ENCODE measurements at places on chromosomes 6 and 20.
A peak's percentile ranks its signal among the peaks of the same experiment; 100 is the strongest.

DNA sequence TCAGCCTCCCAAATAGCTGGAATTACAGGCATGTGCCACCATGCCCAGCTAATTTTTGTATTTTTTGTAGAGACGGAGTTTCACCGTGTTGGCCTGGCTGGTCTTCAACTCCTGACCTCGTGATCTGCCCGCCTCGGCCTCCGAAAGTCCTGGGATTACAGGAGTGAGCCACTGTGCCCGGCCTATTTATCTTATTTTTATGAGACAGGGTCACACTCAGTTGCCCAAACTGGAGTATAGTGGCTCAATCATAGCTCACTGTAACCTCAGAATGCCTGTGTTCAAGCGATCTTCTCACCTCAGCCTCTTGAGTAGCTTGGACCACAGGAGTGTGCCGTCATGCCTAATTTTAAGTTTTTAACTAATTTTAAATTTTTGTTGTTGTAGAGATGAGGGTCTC, 114.4 kb downstream of the JARID2 start:
- no peak for DNase-seq

- no peak for DNase-seq
Measured at GRCh38 chr20:49245921-49246740, 26.9 kb downstream of the DDX27 start.

DNA sequence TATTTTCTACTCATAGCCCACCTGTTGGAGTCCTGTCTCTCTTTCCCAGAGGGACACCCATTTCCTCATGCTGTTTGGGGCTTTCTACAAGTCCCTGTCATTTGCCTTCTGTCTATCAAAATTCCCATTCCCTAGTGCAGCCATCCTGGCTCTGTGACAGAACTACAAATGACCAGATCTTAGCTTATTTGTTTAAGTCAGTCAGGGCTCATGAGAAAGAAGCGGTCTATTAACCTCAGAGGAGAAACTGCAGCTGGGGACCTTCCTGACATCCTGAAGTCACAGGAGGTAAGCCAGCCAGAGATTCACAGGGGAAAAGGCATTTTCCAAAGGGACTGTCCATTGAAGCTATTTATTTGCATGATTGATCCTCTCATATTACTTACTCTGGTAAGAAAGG, 1.7 kb upstream of the COL9A1 start:
- DNase-seq, result no peak

- no peak for DNase-seq
Measured at GRCh38 chr20:32164984-32165735, 42.4 kb downstream of the PLAGL2 start.

DNA sequence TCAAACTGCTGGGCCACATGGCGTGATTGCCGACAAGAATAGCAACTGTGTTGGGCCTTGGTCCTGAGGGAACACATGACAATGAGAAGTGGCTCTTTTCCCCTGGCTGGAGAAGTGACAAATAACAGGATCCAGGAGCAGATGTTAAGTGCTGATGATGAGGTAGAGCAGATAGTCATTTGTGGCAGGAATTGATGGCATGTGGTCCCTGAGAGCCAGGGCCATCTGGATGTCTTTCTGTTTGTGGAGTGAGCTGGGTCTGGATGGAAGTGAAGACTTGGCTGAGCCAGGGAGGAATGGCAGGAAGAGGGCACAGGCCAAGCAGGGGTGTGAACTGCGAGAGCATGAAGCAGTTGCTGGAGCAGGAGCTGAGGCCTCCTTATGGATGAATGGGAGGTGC, 67.8 kb downstream of the SCAND1 start:
- no peak for DNase-seq

DNA sequence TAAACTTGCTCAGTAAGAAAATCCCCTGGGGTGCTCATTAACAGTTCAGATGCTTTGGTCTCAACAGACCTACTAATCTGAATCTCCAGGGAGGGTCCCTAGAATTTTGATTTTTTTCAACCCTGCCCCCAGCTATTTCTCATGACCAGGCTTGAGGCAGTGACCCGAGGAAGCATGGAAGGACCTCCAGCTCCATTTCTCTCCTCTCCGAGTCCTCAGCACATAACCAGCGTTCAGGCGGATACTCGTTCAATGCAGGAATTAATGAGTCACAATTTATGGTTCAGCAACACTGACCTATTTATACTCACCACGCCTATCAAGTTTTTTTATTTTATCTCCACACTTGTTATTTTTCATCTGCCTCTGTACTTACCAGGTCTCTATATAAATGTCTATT, 369.2 kb upstream of the CDH4 start:
- no peak for DNase-seq

GRCh38 chr6:38370653-38371601, 268.8 kb downstream of the BTBD9 start:
- DNase-seq, result no peak

- peak; percentile 40 for DNase-seq
Measured at GRCh38 chr6:33633462-33634158, 12.5 kb downstream of the ITPR3 start.

- DNase-seq, result no peak
Measured at GRCh38 chr6:43491750-43492661, 14.6 kb downstream of the TJAP1 start.

DNA sequence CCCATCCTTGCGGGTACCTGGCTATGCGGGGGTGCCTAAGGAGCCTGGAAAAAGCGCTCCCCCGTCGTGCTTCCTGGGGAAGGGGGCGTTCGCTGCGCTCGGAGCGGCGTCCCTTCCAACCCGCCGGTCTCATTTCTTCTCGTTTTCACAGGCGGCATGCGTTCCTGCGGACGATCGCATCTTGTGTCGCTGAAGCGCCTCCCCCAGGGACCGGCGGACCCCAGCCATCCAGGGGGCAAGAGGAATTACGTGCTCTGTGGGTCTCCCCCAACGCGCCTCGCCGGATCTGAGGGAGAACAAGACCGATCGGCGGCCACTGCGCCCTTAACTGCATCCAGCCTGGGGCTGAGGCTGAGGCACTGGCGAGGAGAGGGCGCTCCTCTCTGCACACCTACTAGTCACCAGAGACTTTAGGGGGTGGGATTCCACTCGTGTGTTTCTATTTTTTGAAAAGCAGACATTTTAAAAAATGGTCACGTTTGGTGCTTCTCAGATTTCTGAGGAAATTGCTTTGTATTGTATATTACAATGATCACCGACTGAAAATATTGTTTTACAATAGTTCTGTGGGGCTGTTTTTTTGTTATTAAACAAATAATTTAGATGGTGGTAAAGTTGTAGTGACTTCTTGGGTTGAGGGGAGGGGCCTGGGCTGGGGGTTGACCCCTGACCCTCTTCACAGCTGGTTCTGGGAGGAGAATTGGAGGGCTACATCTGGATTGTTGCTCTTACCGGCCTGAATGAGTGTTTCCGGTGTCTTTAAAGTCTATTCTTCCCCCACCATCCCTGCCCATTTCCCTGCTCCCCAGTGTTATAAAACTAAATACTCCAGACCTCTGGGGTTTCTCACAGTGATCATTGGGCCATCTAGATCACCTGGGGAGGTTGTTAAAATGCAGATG, 1.1 kb downstream of the ID1 start:
- DNase-seq, result no peak

DNA sequence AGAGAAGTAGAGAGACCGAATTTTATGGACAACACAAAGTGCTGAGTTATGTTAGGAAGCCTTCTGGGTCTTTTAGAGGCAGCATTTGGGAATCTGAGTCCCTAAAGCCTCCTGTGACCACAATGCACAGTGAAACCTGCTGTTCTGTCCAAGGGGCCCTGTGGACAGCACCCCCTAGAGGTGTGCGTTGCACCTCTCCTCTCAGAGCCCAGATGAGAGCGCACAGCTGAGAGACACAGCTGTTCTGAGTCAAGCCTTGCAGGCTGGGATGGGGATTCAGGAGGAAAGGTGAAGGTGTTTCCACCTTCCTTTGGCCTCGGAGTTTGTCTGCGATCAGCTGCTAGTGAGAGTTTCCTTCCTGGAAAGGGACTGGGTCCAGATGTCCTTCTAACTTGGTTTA, 13.0 kb downstream of the PCK1 start:
- no peak for DNase-seq

- no peak for DNase-seq
Measured at GRCh38 chr6:28425944-28426541, 17.2 kb downstream of the ZSCAN23 start.

GRCh38 chr6:155187994-155188706, 75.7 kb upstream of the CLDN20 start:
- no peak for DNase-seq

DNA sequence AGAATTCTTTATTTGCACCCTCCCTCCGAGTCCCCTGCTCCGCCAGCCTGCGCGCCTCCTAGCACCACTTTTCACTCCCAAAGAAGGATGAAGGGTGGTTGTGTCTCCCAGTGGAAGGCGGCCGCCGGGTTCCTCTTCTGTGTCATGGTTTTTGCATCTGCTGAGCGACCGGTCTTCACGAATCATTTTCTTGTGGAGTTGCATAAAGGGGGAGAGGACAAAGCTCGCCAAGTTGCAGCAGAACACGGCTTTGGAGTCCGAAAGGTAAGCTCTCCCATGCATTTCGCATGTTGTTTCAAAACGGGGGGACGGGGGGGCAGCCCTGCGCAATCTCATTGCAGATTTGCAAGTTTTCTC, 357 bp downstream of the PCSK2 start:
- no peak for DNase-seq

DNA sequence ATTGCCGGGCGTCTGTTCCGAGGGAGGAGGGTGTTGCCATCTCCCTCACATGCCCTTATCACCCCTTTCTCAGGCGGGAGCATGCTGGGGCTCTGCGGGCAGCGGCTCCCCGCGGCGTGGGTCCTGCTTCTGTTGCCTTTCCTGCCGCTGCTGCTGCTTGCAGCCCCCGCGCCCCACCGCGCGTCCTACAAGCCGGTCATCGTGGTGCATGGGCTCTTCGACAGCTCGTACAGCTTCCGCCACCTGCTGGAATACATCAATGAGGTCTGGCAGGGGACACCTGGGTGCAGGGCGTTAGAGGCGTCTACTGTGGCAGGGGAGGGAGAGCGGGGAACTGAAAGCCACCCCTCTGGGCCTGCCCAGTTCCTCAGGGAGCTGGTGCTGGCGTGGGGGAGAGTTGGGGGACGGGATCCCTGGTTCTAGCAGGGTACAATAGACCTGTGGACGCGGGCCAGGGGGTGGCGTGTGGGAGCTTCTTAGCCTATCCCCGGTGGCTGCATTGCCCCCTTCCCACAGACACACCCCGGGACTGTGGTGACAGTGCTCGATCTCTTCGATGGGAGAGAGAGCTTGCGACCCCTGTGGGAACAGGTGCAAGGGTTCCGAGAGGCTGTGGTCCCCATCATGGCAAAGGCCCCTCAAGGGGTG, 697 bp downstream of the PPT2 start:
- peak; percentile 32 for DNase-seq

DNA sequence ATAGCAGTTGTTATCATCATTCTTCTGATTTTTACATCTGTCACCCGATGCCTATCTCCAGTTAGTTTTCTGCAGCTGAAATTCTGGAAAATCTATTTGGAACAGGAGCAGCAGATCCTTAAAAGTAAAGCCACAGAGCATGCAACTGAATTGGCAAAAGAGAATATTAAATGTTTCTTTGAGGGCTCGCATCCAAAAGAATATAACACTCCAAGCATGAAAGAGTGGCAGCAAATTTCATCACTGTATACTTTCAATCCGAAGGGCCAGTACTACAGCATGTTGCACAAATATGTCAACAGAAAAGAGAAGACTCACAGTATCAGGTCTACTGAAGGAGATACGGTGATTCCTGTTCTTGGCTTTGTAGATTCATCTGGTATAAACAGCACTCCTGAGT, 2.1 kb downstream of the CALHM6 start:
- DNase-seq, result no peak

- no peak for DNase-seq
Measured at GRCh38 chr6:136347847-136348246, 58.2 kb upstream of the BCLAF1 start.

GRCh38 chr20:10705801-10706459, 32.1 kb upstream of the JAG1 start:
- no peak for DNase-seq

DNA sequence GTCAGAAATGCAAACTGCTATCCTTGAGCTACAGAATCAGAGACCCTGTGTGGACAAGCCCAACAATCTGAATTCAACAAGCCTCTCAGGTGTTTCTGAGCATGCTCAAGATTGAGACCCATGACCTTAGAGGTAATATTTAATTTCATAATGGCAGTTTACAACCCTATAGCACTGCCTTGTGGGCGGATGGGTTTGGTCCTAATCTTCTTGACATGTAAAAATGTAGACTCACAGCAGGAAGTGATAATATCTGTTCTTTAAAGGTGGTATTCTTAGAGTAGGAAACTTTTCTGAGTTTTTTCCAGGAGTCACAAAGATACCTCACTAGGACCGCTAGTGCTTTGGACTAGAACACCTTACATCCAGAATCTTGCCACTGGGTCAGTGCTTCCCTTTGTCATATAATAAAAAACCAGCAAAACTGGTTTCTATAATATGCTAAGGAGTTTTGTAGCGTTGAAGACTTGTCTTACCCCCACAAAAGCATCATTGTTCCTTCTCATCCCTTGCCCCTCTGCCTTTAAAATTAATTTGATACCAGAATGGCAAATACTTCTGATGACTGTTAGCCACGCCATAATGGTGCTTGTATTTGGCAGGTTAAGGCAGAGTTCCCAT, 52.6 kb downstream of the E2F3 start:
- peak; percentile 3 for DNase-seq

GRCh38 chr6:22026164-22026678, 270.6 kb downstream of the PRL start:
- no peak for DNase-seq

DNA sequence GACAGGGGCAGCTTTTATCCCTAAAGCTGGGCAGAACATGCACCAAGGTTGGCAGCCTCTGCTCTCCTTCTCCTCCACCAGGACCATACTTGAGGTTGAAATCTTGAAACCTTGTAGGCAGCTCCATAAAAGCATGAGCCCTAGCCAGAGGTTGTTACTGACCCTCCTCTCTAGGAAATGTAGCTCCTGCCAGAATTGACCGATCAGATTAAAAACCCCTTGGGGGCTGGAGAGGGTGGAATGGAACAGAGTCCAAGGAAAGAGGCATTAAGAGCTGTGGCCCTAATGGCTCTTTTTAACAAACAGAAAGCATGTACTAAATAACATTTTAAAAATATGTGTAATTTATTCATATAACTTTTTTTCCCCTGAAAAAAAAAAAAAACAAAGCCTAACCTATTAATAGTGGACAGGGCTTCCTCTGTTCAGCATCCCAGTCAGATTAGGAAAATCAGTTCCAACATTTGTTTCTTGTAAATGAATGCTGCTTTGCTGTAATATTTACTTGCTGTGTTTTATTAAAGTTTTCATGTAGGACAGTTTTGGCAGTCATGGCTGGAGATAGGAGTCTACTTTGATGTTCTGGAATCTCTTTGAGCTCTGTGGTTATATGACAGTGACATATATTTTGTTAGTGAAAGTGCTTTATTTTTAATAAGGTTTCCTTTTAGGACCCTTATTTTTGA, 41.3 kb downstream of the MTHFD1L start:
- DNase-seq, result no peak

GRCh38 chr6:90941885-90942284, 355.0 kb upstream of the MAP3K7 start:
- no peak for DNase-seq

GRCh38 chr20:47727170-47727880, 58.0 kb downstream of the SULF2 start:
- peak; percentile 31 for DNase-seq

Measured in stimulated activated CD4-positive, alpha-beta T cell treated with anti-CD3 and anti-CD28 coated beads, TNF-alpha, amount 100 ng/mL, for 4 hours (primary cell).